WTC11 (cell line): ENCODE measurements at places on chromosomes 2 and 18. TPM values are rescaled to one million over a fixed set of nuclear protein-coding genes. Genes with fewer than 3 reads are reported as not detected.

GRCh38 chr18:77851802-77852201 lies 602.2 kb downstream of the GALR1 start:
- no peak overlapping the region for H3K27ac ChIP-seq
- no peak for DNase-seq
- H3K4me1 ChIP-seq: peaks cover 4% of the 10 kb centered on the region

GRCh38 chr2:109144271-109144670 lies 15.3 kb downstream of the SH3RF3 start:
- H3K27me3 ChIP-seq: no peaks in the 10 kb centered on the region
- no peaks in the 10 kb centered on the region for H3K4me1 ChIP-seq
- no peak overlapping the region for H3K27ac ChIP-seq
- DNase-seq: no peak

The UPP2 gene
- total RNA-seq: not detected in 3 replicates

- H3K4me3 ChIP-seq: no peak overlapping the region
- H3K36me3 ChIP-seq: no peaks in the 10 kb centered on the region
- peak overlapping the region; percentile 93 for H3K27ac ChIP-seq
- H3K4me1 ChIP-seq: peaks cover 63% of the 10 kb centered on the region
- no peak for DNase-seq
Measured at GRCh38 chr18:11809895-11810294, 41.3 kb upstream of the CHMP1B start.

The CFC1 gene
- total RNA-seq: not detected in 3 replicates

- H3K36me3 ChIP-seq: peaks cover 3% of the 10 kb centered on the region; the same call in 1 of the 2 replicates
- no peak overlapping the region for H3K27ac ChIP-seq
- H3K4me3 ChIP-seq: no peak overlapping the region
- peaks cover 11% of the 10 kb centered on the region for H3K4me1 ChIP-seq
- no peak for DNase-seq
Measured at GRCh38 chr2:203973000-203973399, 36.4 kb downstream of the ICOS start.

The STPG4 gene
- total RNA-seq: not detected in 3 replicates
